ENCODE measurements at places on chromosomes 13 and 19.
A peak's percentile ranks its signal among the peaks of the same experiment; 100 is the strongest.

GRCh38 chr13:26456650-26457049 is 100.8 kb upstream of the WASF3 start:
- DNase-seq = no peak

GRCh38 chr13:61695147-61695546 is 279.5 kb upstream of the PCDH20 start:
- DNase-seq = no peak

DNA sequence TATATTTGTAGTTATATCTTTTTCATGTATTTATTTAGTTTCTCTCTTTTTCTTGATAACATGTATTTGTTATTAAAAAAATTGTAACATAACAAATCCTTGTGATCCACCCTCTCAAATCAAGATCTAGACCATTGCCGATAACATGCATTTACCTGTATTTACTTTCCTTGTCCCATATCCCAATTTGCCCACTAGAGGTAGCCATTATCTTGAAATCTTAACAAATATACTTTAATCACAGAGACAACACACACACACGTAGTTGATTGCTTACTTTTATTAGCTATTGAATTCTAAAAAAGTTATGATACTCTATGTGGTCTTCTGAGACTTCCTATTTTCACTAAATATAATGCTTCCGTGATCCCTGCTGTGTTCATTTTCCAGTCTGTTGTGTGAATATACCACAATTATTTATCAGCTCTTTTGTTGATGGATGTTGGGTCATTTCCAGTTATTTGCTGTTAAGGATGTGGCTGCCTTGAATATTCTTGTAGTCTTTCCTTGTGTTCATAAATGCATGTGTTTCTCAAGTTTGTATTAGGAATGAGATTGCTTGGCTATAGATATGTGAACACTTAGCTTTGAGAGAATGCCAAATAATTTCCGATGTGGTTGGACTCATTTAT is 31.3 kb upstream of the ZMYM2 start:
- peak; percentile 23 for DNase-seq

DNA sequence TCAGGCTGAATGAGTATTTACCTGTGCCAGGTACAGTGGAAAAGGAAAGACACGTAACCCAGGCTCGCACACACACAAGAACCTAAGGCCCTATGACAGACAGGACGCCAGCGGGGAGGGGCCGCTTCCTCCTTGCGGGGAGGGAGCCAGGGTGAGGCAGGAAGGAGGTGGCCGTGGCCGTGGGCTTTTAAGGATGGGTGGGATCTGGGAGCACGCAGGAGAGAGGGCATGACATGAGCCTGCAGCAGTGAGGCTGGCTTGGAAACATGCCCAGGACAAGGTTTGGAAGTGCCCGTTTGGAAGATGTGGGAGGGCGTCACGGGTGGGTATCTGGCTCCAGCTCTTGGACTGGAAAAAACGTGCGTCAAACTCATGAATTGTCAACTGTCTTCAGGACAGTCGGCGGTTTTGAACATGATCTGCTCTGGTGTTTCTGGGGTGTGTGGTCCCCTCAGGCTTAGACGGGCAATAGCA is 20.1 kb downstream of the SH3GL1 start:
- no peak for DNase-seq

DNA sequence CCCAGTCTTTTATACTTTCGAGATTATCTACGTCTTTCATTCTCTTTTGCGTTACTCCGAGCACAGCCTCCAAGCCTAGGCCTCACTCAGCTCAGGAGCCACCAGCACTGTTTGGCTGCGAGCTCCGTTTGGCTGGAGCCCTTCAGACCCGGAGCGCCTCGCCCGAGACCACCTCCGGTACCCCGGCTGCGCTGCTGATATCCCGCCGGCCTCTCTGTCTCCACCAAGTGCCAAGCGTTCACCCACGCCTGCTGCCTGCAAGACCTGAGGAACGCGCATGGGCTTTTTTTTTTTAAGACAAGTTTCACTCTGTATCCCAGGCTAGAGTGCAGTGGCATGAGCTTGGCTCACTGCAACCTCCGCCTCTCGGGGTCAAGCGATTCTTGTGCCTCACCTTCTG is 14.1 kb upstream of the ZNF177 start:
- DNase-seq = no peak

DNA sequence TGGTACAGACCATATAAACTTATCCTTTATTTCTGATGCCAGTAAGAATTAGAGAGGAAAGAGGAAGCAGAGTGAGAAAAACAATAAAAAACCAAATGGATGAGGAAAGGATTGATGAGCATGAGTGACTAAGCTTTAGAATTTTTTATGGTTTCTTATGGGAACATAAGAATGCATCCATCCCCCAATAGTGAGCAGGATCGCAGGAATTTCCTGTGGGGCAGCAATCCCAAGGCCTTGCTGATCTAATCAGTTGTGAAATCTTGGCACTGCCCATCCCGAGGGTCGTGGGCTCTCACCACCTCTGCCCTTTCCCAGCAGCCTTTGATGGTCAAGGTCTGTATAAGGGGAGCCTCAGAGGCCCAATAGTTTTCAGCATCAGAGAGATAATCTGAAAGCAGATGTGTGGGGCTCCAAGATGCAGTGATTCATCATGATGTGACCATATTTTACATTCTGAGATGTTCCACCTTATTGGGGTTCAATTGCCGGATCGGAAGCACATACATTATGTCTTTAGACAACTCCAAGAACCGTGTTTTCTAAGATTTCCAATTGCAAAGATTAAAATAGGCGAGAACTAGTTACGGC is 222.1 kb downstream of the DNAJC15 start:
- DNase-seq = no peak

GRCh38 chr19:7507884-7508283 is 8.0 kb upstream of the ZNF358 start:
- DNase-seq = peak; percentile 78

DNA sequence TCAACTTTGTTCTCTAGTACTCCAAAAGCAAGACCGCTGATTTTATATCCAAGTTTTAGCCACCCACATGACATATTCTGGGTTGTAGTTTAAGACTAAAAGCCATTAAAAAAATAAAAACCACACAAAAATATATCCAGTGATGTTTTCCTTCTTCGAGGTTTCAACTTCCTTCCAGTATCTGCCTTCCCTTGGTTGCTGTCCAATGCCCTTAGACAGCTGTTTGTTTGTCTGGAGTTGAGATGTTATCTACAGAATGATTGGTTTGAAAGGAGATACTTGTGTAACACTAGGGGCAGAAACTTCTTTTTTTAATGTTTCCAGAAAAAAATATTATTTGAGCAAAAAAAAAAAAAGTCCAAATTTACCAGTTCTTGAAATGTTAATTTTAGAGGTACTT is 591.5 kb upstream of the PCDH9 start:
- DNase-seq = no peak

GRCh38 chr19:58519087-58519354 is 589 bp downstream of the ZBTB45 start:
- peak; percentile 47 for DNase-seq

- DNase-seq = peak; percentile 7
Measured at GRCh38 chr19:8240274-8241229, 31.4 kb downstream of the CERS4 start.

DNA sequence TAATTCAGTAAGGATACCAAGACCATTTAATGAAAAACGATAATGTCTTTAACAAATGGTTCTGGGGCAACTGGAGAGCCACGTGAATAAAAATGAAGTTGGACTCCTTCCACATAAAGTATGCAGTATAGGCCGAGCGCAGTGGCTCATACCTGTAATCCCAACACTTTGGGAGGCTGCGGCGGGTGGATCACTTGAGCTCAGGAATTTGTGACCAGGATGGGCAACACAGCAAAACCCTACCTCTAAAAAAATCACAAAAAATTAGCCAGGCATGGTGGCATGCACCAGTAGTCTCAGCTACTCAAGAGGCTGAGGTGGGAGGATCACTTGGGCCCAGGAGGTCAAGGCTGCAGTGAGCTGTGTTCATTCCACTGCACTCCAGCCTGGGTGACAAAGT is 20.6 kb upstream of the CD33 start:
- DNase-seq = no peak

DNA sequence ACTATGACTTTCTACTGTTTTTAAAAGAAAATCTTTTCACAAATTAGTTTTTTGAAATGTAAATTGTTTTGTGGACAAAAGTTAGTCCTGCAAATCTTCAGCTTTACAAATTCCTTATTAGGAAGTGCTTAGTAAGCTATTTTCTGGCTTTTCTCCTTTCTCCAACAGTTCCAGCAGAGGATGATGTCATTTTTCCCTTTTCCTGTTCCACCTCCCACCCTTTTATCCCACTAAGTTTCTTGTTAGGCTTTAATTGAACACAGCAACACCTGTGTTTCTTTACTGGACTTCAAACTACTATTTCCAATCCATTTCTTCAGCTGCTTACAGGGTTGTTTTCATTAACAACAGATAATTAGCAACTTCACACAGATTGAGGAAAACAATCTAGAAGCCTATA is 389.2 kb downstream of the NDFIP2 start:
- DNase-seq = no peak

DNA sequence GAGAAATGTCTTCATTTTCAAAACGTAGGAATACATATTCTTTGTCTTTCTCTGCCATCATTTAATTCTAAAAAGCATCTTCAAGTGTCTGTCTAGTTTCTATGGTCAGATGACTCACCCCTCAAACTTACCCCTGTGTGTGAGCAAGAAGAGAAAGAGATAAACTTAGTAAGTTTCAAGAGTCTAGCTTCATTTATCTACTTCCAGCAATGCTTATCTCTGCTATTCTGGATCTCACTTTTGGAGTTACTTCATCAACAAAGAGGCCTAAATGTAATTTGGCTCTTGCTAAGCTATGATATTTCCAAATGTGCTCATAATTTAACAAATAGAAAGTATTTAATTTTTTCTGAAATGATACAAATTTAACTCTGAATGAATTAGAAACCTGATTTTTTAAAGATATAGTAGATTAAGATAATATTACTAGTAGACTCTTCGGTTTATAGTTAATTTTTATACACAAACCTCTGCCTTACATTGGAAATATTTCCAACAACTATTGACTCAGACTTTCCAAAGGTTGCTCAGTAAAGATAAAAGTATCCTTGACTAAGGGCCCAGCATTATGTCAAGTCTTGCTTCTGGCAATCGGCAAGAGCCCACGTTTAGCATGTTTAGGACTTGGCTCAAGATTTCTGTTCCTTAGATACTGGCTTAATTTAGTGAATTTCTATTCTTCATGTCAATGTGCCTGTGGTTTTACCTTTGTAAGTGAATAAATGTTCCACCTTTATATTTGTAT is 1511.0 kb upstream of the SLC10A2 start:
- no peak for DNase-seq

DNA sequence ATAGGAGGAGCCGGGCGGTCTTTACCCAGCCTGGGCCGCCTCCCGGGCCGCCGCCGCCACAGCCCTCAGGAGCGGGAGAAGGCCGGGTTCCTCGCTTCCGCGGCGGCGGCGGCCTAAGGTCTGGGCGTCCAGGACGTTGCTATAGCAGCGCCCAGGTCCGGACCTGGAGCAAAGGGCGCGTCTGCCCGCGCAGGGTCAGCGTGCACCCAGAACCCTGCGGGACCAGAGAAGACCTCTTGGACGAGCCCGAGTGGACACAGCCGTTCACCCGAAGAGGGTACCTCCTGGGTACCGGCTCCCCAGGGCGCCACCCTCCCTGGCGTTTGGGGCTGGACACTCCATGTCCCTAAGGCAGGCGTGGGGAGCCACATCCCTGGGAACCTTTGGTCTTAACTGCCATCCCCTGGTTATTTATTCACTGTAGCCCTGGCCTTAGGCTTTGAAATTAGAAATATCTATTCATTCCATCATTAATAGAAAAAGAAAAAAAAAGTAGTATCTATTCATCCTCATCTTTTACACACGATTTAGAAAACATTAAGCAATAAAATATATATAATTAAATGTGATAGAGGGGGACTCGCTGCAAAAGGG is 2.4 kb downstream of the DZIP1 start:
- DNase-seq = no peak

DNA sequence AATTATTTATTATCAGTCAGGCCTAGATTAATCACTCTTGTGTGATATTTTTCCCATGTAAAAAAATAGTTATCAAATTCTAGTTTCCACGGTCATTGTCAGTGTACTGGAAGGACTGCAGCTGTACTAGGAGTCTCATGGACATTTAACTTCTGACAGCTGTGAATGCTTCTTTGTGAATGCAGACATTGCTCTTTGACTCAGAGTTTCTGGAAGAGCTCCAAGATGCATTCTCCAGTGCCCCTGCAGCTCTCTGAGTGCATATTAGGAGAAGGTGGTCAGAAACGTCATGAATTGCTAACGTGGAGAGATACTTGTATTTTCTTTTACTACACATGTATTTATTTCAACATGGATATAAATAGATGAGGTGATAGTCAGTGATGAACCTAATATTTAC is 9.7 kb upstream of the SLITRK5 start:
- DNase-seq = no peak

DNA sequence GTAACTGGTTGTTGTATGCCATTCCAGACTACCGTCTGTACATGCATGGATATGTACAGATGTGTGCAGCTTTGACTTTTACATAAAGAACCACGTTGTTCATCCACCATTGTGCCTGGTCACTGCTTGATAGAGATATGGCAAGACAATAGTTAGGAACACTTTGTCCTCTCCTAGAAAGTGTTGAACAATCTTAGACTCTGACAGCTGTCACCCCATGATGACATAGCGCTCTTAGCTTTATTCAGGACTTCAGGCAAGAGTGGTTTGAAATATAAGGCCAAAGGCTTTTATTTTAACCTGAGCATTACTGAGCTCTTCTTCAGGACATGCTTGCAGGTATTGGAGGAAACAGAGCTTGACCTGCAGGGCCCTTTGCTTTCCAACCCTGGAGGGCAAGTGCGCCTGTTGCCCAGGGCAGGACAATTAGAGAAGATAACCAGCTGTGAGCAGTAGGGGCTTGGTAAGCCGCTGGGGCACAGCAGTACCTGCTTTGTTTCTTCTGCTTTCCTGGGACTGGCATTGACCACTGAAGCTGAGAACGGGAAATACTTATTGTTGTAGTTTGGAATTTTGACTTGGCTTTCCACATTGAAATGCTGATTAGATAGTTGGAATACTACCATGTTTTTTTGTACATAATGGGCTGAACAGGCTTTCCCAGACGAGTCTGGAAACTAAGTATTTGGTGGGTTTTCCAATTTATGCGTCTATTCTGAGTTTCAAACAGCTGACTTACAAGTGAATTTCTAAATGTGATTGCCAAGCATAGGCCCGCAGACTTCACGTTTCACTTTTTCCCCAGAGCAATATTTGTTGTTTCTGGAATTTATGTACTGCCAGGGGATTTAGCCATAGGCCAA is 51.1 kb downstream of the GARRE1 start:
- DNase-seq = no peak
